RPMI7951 (cell line): ENCODE measurements at places on chromosomes 5 and 9. TPM values are rescaled to one million over a fixed set of nuclear protein-coding genes. Genes with fewer than 3 reads are reported as not detected.
A peak's percentile ranks its signal among the peaks of the same experiment; 100 is the strongest.

DNA sequence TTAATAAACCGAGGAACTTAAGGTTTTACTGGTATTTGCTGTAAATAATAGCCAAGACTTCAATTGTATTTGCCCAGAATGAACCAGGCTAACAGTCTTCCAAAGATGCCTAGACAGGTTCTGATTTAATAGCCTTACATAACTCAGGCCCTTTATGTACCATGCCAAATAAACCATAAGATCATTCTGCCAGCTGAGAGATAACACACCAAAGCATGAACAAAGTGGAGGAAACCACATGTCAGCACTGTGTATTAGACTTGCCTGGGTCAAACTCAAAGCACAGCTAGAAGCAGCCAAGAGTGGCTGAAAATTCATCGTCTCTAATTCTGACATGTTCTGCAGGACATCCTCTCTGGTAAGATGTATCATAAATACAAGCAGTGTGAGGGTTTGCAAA lies 319.3 kb upstream of the ZNF608 start:
- DNase-seq, result no peak

- DNase-seq, result no peak
Observed at GRCh38 chr5:35771839-35772238, 84.9 kb upstream of the IL7R start.

GRCh38 chr5:142109331-142110045 lies 909 bp downstream of the NDFIP1 start:
- DNase-seq, result peak; percentile 21

- no peak for DNase-seq
Observed at GRCh38 chr5:14930486-14930885, 58.9 kb upstream of the ANKH start.

The GNA14 gene
- 1.1 TPM in 1 of 2 replicates, not detected in the other for total RNA-seq

The SFXN1 gene
- 103 and 112 TPM in 2 replicates for total RNA-seq

The FOXI1 gene
- not detected in 2 replicates for total RNA-seq
